ENCODE measurements at places on chromosomes 12 and 14.

GRCh38 chr14:77682158-77682553 lies 25.7 kb downstream of the ALKBH1 start:
- no peaks in the 10 kb centered on the region for H3K27me3 ChIP-seq
- peaks cover 7% of the 10 kb centered on the region for H3K4me1 ChIP-seq
- no peak overlapping the region for H3K27ac ChIP-seq
- no peak for DNase-seq
- no peak overlapping the region for H3K4me3 ChIP-seq

DNA sequence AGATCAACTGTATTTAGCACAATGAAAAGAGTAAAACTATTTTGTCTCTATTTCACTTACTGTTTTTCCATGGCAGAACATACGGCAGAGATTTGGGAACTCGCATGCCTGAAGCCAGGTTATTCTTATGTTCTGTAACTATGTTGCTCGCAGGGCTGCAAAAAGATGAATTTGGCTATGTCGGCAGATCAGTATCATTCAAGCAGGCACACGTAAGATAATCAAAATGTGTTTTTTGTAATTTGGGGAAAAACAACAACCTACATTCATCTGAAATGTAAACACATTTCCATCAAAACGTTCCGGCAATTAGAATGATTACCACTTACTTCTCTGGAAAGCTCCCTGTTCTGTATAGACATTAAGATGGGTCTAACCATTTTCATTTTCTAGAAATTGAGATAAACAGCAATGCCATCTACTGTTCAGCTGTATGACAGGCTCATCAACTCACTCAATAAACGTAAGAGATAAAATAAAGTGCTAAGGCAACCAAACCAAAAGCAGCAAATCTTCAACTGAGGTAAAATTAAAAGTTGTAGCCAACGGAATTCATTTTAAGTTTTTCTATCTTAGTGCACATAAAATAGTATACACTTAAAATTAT lies 13.0 kb downstream of the GTSF1 start:
- no peaks in the 10 kb centered on the region for H3K4me1 ChIP-seq
- no peaks in the 10 kb centered on the region for H3K36me3 ChIP-seq
- DNase-seq = no peak
- no peak overlapping the region for H3K27ac ChIP-seq

DNA sequence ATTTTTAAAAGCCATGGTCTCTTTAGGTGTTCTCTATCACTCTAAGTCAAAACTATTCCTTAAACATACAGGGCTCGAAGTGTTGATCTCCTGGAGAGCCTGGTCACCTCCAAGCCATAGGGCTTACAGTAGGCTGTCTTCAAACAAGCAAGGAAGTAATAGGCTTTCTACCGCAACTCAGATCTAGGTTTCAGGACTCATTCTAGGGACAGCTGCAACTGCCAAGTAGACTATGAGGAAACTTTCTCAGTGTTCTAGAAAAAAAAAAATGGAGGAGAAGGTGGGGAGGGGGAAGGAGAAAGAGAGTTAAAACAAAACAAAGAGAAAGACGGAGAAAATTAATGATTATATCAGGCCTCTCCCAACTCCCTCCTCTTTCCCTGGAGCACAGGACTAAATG lies 106.9 kb upstream of the ETV6 start:
- no peaks in the 10 kb centered on the region for H3K27me3 ChIP-seq
- H3K4me3 ChIP-seq = no peak overlapping the region
- H3K36me3 ChIP-seq = no peaks in the 10 kb centered on the region
- H3K27ac ChIP-seq = no peak overlapping the region

- H3K4me1 ChIP-seq = no peaks in the 10 kb centered on the region
- H3K36me3 ChIP-seq = no peaks in the 10 kb centered on the region
- DNase-seq = no peak
These were observed 927.6 kb downstream of the GALC start for GRCh38 chr14:87065366-87065765.

DNA sequence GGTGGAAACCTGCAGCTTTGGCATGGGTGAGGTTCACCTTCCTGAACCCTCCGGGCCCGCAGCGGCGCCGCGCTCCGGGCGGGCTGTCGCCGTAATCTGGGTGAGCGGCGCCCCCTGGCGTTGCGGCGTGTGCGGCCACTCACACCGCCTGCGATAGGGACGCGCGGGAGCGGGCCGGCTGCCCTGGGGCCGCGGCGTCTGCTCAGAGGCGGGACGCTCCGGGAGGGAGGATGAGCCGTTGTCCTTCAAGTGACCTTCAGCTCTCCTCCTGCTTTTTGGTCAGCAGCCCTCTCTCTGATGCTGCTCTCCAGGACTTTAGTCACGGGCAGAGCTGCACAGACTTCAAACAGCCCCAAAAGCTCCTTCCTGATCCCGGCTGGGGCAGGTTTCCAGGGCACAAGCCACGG lies 211.7 kb upstream of the FKBP4 start:
- H3K4me1 ChIP-seq = peaks cover 1% of the 10 kb centered on the region
- H3K27ac ChIP-seq = no peak overlapping the region
- no peaks in the 10 kb centered on the region for H3K36me3 ChIP-seq
- H3K27me3 ChIP-seq = peaks cover 50% of the 10 kb centered on the region

Measured in activated CD8-positive, alpha-beta memory T cell treated with anti-CD3 and anti-CD28 coated beads, Interleukin-2, amount 10 ng/mL, durations not matched to agents 7 days and 5 days (primary cell).